ENCODE measurements at places on chromosomes 13 and 19. TPM values are rescaled to one million over a fixed set of nuclear protein-coding genes. Genes with fewer than 3 reads are reported as not detected.

LILRB5 gene
- total RNA-seq, result 48.7 TPM

MISP gene
- total RNA-seq, result not detected

CEACAM16 gene
- total RNA-seq, result 0.36 TPM

ARHGAP45 gene
- total RNA-seq, result 15.3 TPM

PSG6 gene
- total RNA-seq, result not detected

NAPSA gene
- total RNA-seq, result 0.52 TPM

IZUMO4 gene
- 1.6 TPM for total RNA-seq

SIGLECL1 gene
- total RNA-seq, result not detected

- no peak overlapping the region for H3K27ac ChIP-seq
- H3K27me3 ChIP-seq, result no peaks in the 10 kb centered on the region
- no peak overlapping the region for H3K4me3 ChIP-seq
- no peaks in the 10 kb centered on the region for H3K36me3 ChIP-seq
- no peak for DNase-seq
- no peaks in the 10 kb centered on the region for H3K4me1 ChIP-seq
Observed at GRCh38 chr13:79307866-79308298, 98.2 kb downstream of the RBM26 start.

- H3K36me3 ChIP-seq, result no peaks in the 10 kb centered on the region
- no peak for DNase-seq
- no peaks in the 10 kb centered on the region for H3K27me3 ChIP-seq
- H3K4me3 ChIP-seq, result no peak overlapping the region
Observed at GRCh38 chr19:36207605-36208252, 6.7 kb downstream of the ZNF565 start.

DNA sequence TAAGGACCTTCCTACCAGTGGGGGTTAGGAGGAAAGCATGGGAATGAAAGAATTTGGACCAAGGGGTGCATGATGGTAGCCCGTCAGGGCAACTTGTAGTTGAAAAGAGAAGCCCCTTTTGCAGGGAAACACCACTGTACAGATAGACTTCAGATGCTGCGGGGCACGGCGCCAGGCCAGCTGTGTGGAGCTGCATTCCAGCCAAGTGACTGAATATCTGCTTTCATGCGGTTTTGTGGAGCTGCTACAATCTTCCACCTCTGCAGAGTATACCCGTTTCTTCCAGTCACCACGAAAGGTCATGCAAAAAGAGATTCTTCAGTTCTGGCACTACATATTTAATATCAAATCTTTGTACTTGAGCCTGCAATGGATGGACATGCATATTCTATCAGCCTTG is 104.7 kb downstream of the RGCC start:
- H3K4me1 ChIP-seq, result no peaks in the 10 kb centered on the region
- no peak for DNase-seq
- H3K27me3 ChIP-seq, result no peaks in the 10 kb centered on the region
- H3K36me3 ChIP-seq, result no peaks in the 10 kb centered on the region
- H3K27ac ChIP-seq, result no peak overlapping the region
- H3K4me3 ChIP-seq, result no peak overlapping the region

- H3K36me3 ChIP-seq, result no peaks in the 10 kb centered on the region
- DNase-seq, result no peak
- no peaks in the 10 kb centered on the region for H3K4me1 ChIP-seq
Observed at GRCh38 chr13:39210961-39211534, 172.8 kb downstream of the NHLRC3 start.

GRCh38 chr19:791567-792305 is 5.5 kb upstream of the PTBP1 start:
- DNase-seq, result no peak
- H3K36me3 ChIP-seq, result no peaks in the 10 kb centered on the region
- H3K27me3 ChIP-seq, result no peaks in the 10 kb centered on the region
- H3K27ac ChIP-seq, result no peak overlapping the region

- no peaks in the 10 kb centered on the region for H3K4me1 ChIP-seq
- no peaks in the 10 kb centered on the region for H3K27me3 ChIP-seq
- no peaks in the 10 kb centered on the region for H3K36me3 ChIP-seq
- no peak for DNase-seq
- H3K27ac ChIP-seq, result no peak overlapping the region
Observed at GRCh38 chr19:3479177-3479833, 1.0 kb downstream of the SMIM24 start.

GRCh38 chr13:24511816-24512196 is 772 bp downstream of the PARP4 start:
- no peak for DNase-seq
- H3K27ac ChIP-seq, result peak overlapping the region; percentile 65
- H3K4me3 ChIP-seq, result peak overlapping the region; percentile 78
- H3K4me1 ChIP-seq, result no peaks in the 10 kb centered on the region

DNA sequence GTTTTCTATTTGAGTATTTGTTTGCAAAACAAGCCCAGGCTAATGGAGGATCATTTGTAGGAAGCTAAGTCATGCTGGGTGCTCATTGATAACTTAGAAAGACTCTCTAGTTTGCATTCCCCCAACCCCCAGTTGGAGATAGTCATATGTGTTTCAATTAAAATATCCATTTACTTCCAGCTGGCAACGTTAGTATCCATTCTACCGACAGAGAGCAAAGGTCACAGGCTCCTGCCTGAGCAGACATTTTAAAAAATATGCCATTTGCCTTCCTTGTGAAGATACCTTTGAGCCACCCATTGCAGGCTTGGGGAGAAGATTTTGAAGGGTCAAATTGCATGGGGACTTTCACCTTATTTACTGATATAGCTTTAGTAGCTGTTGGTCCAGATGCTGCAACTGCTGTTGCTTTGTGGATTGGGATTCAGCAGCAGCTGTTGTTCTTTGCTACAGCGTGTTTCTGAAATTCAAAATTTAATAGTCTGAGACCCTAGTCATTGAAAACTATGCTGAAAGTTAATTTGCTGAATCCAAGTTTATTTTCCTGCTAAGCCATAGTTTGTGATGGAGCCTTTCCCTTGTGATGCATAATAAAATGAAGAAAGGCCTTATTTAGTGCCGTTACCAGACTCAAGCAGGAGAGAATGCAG is 335.1 kb downstream of the GPC6 start:
- no peaks in the 10 kb centered on the region for H3K4me1 ChIP-seq
- no peak for DNase-seq
- no peak overlapping the region for H3K27ac ChIP-seq
- no peak overlapping the region for H3K4me3 ChIP-seq
- H3K27me3 ChIP-seq, result no peaks in the 10 kb centered on the region

GRCh38 chr19:27975419-27976005 is 1237.4 kb downstream of the UQCRFS1 start:
- H3K4me1 ChIP-seq, result no peaks in the 10 kb centered on the region
- no peak overlapping the region for H3K4me3 ChIP-seq
- H3K27ac ChIP-seq, result no peak overlapping the region
- H3K27me3 ChIP-seq, result no peaks in the 10 kb centered on the region

DNA sequence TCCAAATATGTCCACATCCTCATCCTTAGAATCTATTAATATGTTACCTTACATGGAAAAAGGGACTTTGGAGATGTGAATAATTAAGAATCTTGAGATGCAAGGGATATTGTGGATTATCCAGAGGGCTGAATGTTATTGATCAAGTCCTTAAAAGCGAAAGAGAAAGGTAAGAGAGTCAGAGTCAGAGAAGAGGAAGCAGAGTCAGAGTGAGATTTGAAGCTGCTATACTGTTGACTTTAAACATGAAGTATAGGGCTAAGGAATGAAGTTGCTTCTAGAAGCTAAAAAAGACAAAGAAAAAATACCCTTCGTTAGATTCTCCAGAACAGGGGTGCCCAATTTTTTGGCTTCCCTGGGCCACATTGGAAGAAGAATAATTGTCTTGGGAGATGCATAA is 627.2 kb upstream of the SLITRK6 start:
- no peak for DNase-seq
- H3K27ac ChIP-seq, result no peak overlapping the region
- no peaks in the 10 kb centered on the region for H3K27me3 ChIP-seq
- no peak overlapping the region for H3K4me3 ChIP-seq
- H3K4me1 ChIP-seq, result no peaks in the 10 kb centered on the region

DNA sequence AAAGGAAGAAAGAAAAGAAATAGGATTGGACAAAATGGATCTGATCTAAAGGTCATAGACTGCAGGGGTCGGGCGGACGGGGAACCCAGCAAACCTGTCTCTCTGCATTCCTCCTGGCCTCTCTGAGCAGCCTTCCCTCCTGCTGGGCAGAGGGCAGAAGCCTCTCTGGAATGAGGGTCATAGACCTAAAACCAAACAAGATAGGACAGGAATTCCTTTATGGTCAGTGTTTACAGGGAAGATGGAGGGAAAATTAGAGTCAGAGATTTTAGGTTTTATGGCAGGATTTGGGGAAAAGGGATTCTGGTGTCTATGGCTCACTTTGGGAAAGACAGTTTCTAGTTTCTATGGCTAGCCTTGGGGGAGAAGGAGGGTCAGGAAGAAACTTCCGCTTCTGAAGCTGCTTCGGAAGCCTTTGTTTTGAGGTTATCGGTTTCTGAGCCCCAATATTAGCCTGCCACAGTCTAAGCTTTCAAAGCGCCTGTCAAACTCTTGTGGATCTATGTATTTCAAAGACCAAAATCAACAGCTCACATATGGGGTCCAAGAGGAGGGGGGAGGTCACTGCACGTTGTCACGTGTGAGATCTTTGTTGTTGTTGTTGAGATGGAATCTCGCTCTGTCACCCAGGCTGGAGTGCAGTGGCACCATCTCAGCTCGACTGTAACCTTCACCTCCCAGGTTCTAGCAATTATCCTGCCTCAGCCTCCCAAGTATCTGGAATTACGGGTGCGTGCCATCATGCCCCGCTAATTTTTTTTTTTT is 18.9 kb upstream of the DPRX start:
- H3K36me3 ChIP-seq, result no peaks in the 10 kb centered on the region
- no peak overlapping the region for H3K27ac ChIP-seq
- no peak for DNase-seq
- H3K4me3 ChIP-seq, result no peak overlapping the region
